DMS 273 treated with DMSO at 0.1 percent for 48 hours (cell line): ENCODE measurements at places on chromosomes 4 and X.

DNA sequence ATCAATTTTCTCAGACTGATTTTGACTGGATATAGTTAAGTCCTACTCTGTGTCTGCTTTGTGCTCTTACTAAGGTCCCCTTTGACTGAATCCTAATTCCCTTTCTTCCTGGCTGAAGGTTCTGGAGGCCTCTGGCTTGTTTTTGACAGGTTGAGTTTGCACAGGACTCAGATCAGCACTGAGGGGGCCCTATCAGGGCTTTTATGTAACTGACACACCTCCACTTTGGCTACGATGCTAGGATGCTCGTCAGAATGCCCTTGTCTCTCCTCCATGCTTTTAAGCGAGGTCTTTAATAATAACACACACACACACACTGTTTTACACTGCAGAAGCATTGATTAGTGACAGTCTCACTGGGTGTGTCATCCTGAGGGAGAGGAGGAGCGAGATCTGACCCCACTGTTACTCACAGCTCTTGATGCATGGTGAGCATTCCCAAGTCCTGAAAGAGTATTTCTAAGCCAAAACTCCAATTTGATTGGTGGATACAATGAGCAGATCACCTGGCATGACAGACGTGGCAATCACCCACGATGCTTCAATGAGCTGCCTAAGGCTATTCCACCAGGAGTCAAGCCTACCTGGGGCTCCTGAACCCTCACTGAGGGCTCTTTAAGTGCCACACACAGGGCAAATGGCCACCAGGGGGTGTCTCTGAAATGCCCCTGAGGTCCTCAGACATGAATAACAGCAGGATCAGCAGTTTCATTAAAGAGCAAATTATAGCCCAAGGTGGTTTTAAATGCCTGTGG is 130.4 kb upstream of the CPEB2 start:
- no peak for DNase-seq

DNA sequence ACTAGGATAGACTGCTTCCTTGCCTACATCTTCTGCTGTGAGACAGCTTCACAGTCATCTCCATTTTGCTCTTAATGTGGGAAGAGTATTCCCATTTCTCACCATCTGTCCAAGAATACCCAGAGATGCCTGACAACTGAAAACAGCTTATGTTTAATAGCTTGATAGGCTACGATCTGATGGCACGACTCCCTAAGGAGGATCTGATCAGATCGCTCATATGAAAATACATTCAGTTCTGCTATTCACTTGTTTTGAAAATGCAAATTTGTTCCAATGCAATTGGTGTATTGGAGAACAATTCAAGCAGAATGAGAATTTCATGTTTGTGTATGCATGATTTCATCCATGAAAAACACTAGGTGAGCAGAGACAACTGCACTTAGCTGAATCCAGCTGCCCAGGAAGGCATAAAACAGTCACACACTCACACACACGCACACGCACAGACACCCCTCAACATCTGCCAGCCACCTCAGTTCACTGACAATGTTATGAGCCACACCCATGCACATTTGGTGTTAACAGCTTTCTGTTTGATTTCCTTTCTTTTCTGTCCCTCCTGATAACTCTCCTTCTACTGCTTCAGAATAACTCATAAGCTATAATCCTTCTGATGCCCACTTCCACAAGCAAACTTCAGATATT is 29.6 kb downstream of the TRIML1 start:
- no peak for DNase-seq

GRCh38 chr4:76208005-76208765 is 5.4 kb downstream of the SCARB2 start:
- peak; percentile 70 for DNase-seq

DNA sequence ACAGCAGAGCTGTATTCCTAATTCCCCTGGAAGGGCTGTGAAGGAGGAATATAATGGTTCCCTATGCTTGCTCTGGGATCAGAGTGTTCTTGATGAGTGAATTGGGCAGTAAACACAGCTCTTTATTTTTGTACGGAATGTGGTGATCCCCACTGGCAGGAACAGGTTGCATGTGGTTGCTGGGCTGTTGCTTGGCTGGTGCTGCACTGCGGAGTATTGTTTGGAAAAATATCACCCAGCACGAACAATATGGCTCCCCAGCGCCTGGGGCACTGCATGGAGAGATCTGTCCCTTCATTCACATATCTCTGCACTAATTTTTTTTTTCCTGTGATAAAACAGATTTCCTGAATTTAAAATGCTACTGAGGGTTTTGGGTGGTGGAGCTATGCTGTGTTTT is 119.7 kb downstream of the MGST2 start:
- no peak for DNase-seq

- no peak for DNase-seq
These were observed 17.4 kb upstream of the UGT2B7 start for GRCh38 chr4:69078852-69079251.
